H1 (cell line): ENCODE measurements at places on chromosomes 1 and 21.
A peak's percentile ranks its signal among the peaks of the same experiment; 100 is the strongest.

- no peak for DNase-seq
Observed at GRCh38 chr21:38202811-38203210, 54.0 kb upstream of the KCNJ15 start.

- DNase-seq, result no peak
Observed at GRCh38 chr21:37437376-37438080, 71.0 kb downstream of the DYRK1A start.

- DNase-seq, result no peak
Observed at GRCh38 chr1:18647681-18648214, 17.1 kb downstream of the PAX7 start.

DNA sequence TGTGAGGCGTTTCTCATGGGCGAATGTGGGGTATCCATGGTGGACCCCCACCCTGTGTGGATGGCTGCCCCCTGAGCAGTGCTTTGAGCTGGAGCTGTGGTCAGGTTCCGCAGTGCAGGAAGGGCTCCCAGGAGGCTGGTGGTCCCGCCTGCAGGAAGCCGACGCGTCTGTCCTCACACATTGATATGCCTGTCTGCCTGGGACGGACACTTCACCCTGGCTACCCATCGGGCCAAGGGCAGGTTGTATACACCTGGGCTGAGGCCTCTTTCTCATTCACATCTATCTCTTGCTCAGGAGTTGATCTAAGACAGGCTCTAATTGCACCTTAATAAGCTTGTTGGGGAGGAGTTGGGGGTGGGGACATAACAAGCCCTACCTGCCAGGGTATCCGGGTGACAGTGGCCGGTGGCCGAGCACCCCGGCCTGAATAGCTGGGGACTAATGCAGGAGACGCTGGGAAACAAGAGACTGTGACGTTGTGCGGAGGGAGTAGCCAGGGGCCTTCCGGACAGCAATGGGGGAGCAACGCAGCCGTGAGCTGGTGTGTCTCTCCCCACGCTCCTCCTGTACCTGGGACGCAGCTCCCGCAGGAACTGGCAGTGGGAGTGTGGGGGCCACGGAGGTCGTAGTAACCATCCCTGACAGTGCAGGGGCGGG is 21.7 kb downstream of the PDXK start:
- DNase-seq, result peak; percentile 69
